ENCODE measurements at places on chromosomes 4 and X.

- DNase-seq, result no peak
These were observed 860.0 kb upstream of the POU3F4 start for GRCh38 chrX:82648062-82648461.

- no peak for DNase-seq
These were observed 1051.9 kb downstream of the NLGN4X start for GRCh38 chrX:5176766-5177165.

DNA sequence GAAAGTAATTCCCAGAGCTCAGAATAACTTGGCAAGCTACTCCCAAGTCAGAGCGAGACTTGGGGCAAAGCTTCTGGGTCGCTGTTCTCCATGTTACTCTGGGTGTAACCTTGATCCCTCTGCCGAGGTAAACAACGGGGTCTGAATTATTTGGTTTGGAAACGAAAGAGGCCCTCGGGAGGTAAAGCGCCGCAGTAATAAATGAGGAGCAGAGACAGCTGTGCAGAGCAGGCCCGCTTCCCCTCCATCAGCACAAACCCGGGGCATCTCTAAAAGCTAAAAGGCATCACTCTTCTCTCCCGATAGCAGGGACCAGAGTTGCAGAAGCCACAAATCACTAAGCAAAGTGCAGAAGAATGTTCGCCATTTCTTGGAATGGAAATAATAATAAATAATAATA is 561.5 kb downstream of the BCOR start:
- DNase-seq, result no peak

DNA sequence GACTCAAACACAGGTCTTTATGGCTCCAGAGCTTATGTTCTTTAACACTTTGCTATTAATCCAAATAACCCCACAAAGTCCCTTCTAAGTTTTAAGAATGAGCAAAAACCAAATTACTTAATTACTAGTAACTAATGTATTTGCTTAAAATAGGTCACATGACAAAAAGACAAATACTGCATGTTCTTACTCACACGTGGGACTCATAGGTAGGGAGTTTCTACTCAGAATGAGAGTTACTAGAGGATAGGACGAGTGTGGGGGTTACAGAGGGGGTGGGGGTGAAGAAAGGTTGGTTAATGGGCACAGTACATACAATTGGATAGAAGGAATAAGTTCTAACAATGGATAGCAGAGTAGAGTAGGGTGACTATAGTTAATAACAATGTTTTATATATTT is 5.8 kb downstream of the RPS6KA3 start:
- no peak for DNase-seq

DNA sequence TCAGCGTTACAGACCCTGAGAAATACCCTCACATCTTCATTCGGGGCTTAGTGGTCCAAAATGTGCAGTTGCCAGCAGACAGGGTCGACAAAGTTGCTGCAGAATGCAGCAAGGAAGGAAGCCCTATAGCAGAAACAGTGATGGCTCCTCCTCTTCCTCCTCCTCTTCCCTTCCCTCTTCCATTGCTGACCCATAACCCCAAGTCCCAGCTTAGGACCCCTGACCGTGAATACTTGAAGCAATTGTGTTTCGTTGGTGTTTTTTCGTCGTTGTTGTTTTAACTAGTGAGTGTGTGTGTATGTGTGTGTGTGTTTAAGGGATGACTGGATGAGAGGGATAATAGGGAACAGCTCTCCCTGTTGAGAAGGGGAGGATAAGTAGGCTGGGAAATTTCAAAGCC is 69.5 kb downstream of the SLAIN2 start:
- DNase-seq, result no peak

- no peak for DNase-seq
These were observed 10.8 kb downstream of the TMEM131L start for GRCh38 chr4:153476829-153477574.

- DNase-seq, result no peak
These were observed 574 bp downstream of the BST1 start for GRCh38 chr4:15703439-15703838.

DNA sequence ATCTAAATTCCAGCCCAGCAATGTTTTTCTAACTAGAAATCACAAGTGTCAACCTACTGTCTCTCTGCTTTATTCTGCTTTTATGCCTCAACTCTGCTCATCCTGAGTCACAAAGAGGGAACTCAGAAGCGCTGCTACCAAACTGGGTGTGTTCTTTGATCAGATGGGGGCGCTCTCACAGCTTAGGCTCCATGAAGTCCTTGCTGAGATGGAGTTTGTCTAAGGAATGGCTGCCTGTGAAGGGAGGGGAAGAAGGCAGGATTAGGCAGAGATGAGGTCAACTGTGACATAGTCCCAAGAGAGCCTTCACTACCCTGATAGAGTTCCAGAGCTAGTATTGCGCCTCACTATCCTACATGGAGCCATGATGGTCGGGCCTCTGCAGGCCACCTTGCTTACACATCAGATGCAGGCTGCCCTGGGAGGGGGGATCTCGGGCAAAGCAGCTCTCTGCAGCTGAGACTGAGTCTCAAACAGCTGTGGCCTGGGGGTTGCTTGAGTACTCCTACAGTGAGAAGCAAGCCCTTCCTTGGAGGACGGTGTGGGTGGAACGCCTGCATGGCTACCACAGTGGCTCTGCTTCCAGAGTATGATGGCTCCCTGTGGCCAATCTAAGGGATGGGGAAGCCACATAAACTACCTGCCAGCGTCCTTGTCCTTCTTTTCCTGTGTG is 219.9 kb downstream of the CCNG2 start:
- no peak for DNase-seq

DNA sequence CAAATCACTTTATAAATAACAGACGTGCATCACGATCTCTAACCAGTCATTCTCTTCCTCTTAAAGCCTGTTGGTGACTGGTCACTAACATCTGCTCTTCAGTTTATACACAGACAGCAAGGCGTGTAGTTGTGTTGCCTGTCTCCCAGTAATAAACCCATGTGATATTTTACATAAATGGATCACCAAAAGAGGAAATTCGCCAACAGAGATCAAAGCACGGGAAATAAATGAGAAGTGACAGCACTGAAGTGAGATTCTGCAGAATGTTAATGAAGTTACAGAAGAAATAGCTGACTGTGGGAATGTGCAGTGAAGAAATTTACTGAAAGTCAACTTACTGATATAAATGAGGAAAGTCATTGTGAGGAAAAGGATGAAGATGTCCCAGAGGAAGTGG is 47.0 kb downstream of the AFF1 start:
- DNase-seq, result no peak

DNA sequence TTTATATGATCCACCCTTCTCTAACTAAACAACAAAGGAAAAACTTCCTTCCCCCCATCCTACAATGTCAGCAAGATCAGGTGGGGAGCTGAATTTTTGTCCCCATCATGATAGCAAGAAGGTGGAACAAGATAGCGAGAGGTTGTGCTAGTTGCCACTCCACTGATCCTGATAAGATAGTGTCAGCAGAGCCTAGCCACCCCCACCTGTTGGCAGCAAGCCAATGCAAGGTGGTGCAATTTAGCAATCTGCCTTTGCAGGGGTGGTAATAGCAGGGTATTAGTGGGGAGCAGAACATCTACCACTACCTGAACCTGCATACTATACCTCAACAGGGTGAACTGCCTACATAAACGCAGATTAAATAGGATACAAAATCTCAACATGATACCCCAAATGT is 80.2 kb upstream of the MAMLD1 start:
- no peak for DNase-seq

DNA sequence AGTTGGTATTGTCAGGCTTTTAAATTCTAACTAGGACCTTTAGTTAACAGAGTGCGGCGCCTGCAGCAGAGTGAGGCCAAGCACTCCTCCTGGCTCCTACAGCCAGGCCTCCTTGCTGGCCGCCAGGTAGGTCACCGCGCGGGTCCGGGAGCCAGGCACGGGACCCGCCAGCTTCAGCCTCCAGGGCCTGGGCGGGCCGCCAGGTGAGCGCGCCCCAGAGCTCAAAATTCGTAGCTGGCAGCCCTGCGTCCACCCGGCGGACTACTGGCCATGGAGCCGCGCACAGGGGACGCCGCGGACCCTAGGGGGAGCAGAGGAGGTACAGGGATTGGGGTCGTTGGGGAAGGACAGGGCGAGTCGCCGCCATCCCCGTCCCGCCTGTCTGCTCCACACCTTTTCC is at the start of gene MAGIX:
Gene MAGIX (plus strand): TSS at position 139 of the 400 bp plus-strand sequence. CDS start 132 bp downstream, at position 271.
- DNase-seq, result no peak
